ENCODE measurements at places on chromosomes 5 and 9.

GRCh38 chr5:1278656-1279442, 16.0 kb downstream of the TERT start:
- no peak for DNase-seq

DNA sequence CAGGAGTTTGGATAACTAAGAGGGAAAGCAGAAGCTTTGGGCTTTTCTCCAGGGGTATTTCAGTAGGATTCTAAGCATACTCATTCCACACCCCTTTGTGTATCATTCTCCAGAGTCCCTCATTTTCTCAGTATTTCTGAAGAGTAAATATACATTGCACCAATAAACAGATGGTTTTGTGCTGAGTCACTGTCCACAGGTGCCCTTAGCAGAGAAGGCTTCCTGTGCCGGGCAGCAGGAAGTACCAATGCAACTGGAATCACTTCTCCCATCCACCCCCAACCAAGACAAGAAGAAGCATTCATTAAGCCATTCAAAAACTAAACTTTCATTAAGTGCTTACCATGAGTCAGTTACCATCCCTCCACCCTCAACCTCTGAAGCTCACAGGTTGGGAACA, 3.6 kb upstream of the CCNJL start:
- no peak for DNase-seq

DNA sequence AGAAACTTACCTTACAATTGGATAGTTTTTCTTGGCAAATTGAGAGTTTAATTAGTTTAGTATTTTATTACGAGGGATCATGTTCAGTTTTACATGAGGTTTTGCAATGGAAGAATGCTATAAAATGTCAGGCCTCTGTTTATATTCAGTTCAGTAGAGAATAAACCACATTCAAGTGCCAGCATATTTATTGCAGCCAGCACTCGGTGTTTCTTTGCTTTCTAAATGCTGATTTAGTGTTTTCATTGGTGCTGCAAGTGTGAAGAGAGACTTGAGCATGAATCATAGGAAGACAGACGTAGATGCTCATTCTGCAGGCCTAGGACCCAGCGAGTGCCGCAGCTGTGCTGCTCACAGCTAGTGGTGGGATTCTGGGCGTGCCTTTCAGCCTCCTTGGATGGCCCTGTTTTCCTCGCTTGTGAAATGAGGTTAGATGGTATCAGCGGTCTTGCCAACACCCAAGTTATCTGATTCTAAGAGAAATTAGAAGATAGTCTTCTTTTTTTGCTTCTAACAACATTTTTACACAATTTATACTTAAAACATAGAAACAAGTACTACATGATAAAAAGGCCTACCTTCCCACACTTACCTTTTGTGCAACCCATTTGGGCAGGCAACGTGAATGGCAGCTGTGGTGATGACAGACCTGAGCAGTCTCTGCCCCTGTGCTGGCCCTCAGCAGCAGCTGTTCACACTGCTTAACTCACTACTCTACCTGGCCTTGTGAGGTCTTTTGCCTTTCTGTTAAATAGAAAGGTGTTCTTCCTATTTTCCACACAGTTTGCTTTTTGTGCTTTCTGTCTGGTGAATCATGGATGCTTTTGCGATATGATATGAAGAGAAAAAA, 26.8 kb upstream of the TNFAIP8 start:
- DNase-seq, result no peak

DNA sequence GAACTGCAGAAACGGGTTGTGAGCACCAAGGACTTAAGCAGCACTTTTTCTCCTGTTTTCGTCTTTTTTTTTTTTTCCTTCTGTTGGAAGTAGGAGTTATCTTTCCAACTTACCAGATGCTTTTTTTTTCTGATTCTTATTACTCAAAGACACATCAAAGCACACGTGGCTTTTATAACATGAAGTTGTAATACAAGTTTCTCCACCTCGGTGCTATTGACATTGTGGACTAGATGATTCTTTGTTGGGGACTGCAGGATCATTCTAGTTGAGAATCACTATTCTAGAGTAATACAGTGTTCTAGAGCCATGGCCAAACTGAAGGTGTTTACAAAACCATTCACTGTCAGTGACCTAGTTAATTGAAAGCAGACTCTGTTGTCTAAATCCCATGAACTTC, 51.5 kb downstream of the MYO10 start:
- no peak for DNase-seq

- no peak for DNase-seq
Observed at GRCh38 chr5:110754181-110754580, 15.4 kb downstream of the SLC25A46 start.

- no peak for DNase-seq
Observed at GRCh38 chr5:87751824-87752223, 339.1 kb upstream of the CCNH start.

DNA sequence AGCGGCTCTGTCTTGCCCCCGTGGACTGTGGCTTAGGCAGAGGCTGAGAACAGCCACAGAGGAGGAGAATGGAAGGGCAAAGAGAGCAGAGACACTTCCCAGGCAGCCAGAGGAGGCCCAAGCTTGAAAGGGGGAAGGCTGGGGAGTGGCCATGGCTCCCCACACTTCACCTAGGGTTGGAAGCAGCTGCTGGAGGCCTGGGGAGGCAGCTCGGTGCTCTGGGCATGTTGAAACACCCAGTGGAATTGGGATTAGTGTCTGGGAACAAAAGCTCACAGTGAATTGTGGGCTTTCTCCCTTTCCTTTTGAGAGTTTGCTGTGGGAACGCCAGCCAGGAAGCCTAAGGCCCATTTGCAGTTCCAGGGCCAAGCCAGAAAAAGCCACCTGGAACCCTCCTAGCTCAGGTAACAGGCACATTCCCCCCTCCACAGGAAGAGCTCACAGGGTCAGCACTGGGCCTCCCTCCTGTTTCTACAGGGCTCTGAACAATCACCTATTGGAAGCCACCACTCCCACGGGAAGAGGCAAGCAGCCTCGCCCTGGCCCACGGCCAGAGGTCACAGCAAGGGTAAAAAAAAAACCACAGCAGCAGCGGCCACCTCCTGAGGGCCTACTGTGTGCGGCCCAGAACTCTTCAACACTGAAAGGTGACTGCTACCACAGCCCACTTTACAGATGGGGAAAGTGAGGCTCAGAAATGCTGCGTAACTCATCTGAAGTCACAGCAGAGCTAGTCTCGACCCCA, 20.2 kb downstream of the EEIG1 start:
- DNase-seq, result no peak
